ENCODE measurements at places on chromosomes 7 and 10.

GRCh38 chr10:122374859-122375678 lies 561 bp downstream of the PLEKHA1 start:
- H3K4me1 ChIP-seq = peaks cover 72% of the 10 kb centered on the region
- H3K27ac ChIP-seq = peak overlapping the region; percentile 95
- no peaks in the 10 kb centered on the region for H3K27me3 ChIP-seq
- no peaks in the 10 kb centered on the region for H3K36me3 ChIP-seq

- H3K4me1 ChIP-seq = peaks cover 44% of the 10 kb centered on the region
- H3K4me3 ChIP-seq = no peak overlapping the region
- DNase-seq = peak; percentile 35
- no peaks in the 10 kb centered on the region for H3K27me3 ChIP-seq
- H3K36me3 ChIP-seq = no peaks in the 10 kb centered on the region
- peak overlapping the region; percentile 83 for H3K27ac ChIP-seq
Measured at GRCh38 chr7:30910411-30911073, 1.1 kb upstream of the AQP1 start.

- no peaks in the 10 kb centered on the region for H3K27me3 ChIP-seq
- no peak overlapping the region for H3K27ac ChIP-seq
- H3K4me3 ChIP-seq = no peak overlapping the region
- no peaks in the 10 kb centered on the region for H3K4me1 ChIP-seq
- no peak for DNase-seq
Measured at GRCh38 chr7:119664601-119665000, 608.4 kb upstream of the KCND2 start.

DNA sequence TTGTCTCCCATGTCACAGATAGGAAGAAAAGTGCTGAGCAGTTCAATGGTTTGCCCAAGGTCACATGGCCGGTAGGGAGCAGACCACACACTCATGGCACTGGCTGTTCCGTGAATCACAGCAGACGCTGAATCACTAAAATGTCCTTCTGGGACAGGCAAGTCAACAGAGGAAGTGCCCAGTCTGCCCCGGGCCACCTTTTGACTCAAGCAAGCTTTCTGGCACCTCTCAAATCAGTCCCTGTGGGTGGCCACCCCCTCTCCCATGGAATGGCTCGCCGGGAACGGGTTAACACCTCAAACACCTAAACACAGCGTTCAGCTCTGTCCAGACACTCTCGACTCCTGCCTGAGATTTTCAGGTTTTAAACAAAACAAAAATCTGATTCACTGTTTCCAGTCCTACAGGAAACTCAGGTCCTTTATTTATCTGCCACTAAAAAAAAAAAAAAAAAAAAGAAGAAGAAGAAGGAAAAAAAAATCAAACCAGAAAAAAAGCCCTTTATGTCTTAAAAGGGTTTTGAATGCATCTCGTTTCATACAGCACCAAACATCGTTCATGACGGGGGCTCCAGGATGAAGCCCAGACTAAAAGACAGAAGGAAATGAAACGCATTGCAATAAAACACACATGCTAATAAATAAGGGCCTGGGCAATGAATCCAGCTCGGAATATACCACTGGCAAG lies 15.5 kb downstream of the CARD11 start:
- H3K27ac ChIP-seq = no peak overlapping the region
- no peak overlapping the region for H3K4me3 ChIP-seq
- H3K36me3 ChIP-seq = no peaks in the 10 kb centered on the region
- H3K27me3 ChIP-seq = peaks cover 8% of the 10 kb centered on the region
- DNase-seq = no peak

DNA sequence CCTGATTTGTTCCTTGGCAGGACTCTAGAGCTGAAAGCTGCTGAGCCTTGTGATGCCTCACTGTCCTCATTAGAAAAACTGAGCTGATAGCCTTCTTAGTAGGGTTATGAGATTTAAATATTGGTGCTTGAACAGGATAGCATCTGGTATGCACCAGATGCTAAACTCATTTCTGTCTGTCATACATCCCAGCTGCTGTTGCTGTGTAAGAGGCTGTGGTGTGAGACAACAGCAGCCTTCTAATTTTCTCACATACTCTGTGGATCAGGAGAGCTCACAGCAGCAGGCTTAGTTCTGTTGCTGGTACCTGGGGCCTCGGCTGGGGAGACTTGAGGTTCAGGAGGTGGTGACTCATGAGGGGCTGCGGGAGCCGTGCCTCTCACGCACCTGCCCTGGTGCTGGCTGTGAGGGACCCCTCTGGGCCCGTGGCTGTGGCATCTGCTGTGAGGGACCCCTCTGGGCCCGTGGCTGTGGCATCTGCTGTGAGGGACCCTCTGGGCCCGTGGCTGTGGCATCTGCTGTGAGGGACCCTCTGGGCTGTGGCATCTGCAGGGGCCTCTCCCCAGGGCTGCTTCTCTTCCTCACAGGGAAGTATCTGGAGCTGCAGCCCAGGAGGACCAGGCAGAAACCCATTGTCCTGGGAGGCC lies 12.5 kb downstream of the DYNC2I1 start:
- H3K27ac ChIP-seq = peak overlapping the region; percentile 66
- no peaks in the 10 kb centered on the region for H3K36me3 ChIP-seq
- peaks cover 50% of the 10 kb centered on the region for H3K4me1 ChIP-seq
- no peak for DNase-seq

DNA sequence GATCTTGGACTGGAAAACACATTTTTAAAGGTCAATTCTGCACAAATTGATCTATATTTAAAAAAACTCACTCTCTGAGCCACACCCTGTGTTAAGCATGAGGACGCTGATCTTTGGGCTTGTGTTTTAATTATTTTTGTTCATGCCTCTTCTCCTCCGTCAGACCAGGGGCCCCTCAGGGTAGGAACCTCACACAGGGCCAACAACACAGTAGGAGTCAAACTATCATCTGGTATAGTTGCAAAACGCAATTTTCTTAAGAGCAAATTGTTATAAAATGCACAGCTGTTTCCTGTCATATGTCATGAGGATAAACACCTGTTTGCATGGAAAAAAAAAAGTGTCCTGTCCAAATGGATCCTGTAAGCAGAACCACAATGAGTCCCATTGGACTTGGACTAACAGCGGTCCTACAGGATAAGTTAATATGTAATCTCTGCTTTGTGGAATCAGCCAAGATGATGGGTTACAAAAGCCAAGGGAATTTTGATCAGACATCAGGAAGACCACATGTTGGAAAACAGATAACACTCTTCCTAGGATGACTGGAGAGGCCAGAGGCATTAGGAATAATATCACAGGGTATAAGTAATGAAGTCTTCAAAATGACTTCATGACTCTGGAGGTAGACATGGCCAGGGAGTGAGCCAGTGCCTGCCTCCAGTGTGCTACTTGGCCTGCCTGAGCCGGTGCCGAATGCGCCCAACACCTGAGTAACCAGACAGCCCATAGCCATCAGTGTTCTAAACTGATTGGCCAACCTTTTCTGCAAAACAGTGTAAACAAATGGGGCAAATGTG lies 184.9 kb upstream of the ADCY1 start:
- no peak overlapping the region for H3K4me3 ChIP-seq
- H3K27me3 ChIP-seq = no peaks in the 10 kb centered on the region
- H3K27ac ChIP-seq = no peak overlapping the region
- H3K4me1 ChIP-seq = no peaks in the 10 kb centered on the region
- no peaks in the 10 kb centered on the region for H3K36me3 ChIP-seq
- no peak for DNase-seq

All from heart right ventricle (tissue), 16 donors.